Activated CD8-positive, alpha-beta T cell treated with anti-CD3 and anti-CD28 coated beads for 36 hours (primary cell): ENCODE measurements at places on chromosomes 3 and 15.
A peak's percentile ranks its signal among the peaks of the same experiment; 100 is the strongest.

DNA sequence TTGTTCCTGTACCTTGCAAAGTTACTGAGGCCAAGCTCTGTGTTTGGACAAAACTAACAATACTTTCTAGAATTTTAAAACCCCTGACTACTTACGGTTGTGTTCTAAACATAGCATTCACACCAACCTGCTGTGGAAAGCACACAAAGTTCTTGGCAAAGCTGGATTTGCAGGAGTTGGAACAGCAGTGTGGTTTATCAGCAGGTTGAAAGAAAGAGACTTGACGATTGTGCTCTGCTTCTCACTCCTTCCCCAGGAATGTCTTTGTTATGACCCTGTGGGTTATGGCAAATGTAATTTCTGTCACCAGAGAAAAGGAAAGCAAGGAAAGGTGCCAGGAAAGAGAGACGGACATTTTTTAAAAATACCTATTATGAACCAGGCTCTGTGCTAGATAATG is 165.5 kb upstream of the TGFBR2 start:
- DNase-seq: no peak
- no peaks in the 10 kb centered on the region for H3K36me3 ChIP-seq
- no peak overlapping the region for H3K27ac ChIP-seq
- peaks cover 9% of the 10 kb centered on the region for H3K4me1 ChIP-seq

- no peak for DNase-seq
- H3K4me3 ChIP-seq: no peak overlapping the region
- H3K4me1 ChIP-seq: no peaks in the 10 kb centered on the region
- H3K27ac ChIP-seq: no peak overlapping the region
- H3K36me3 ChIP-seq: peaks cover 63% of the 10 kb centered on the region
Observed at GRCh38 chr15:90982135-90982534, 12.2 kb downstream of the PRC1 start.

DNA sequence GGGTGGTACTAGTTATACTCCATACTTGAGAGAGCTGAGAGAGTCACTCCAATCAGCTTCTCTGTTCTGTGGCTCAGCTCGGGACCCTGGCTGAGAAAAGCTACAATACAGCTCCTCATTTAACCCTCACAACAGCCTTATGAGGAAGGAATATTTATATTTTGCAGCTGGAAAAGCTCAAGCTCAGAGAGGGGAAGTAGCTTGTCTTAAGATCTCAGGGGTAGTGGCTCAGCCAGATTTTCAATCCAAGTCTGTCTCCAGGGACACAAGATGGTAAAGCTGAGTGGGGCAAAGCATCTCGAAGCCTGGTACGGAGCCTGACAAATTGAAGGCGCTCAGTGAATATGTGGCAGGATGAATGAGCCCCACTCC is 14.8 kb downstream of the SCAMP2 start:
- H3K27ac ChIP-seq: peak overlapping the region; percentile 84
- H3K4me1 ChIP-seq: peaks cover 32% of the 10 kb centered on the region
- H3K36me3 ChIP-seq: peaks cover 6% of the 10 kb centered on the region
- no peak for DNase-seq
- H3K27me3 ChIP-seq: no peaks in the 10 kb centered on the region
- no peak overlapping the region for H3K4me3 ChIP-seq

DNA sequence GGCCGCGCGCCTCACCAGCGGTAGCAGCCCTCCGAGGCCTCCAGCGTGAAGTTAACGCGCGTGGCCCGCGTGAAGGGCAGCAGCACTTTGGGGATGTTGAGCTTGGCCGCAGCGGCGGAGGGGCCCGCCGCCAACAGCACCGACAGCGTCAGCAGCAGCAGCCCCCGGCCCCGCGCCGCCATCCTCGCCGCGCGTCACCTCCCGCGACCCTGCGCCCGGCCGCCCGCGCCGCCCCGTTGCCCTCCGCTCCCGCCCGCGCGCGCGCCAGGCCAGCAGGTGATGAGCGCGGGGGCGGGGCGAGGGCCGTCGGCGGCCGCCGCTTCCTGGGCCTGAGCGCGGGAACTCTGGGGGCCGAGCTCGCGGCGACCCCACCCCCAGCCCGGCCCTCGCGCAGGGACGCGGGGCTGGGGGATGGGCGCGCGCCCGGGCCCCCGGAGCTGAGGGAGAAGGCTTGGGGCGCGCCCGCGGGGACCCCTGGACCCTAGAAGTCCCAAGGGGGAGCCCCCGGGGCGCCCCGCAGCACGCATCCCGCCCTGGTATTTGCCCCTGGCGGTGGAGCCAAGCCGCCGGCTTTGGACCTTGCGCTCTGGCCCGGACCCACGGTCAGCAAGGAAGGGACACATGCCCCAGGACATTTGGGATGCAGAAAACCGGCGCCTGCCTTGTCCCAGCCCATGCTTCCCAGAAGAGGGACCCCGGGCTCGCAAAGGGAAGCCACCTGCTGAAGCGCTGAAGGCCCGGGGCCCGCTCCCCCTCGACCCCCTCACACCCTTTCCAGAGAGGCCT is at the start of gene NUP210:
TSS of gene NUP210 (minus strand) at position 278 of the 786 bp plus-strand sequence. CDS start at position 182, 96 bp downstream.
- H3K4me1 ChIP-seq: peaks cover 52% of the 10 kb centered on the region
- H3K4me3 ChIP-seq: peak within 1 kb of the TSS; percentile 90
- no peaks in the 10 kb centered on the region for H3K27me3 ChIP-seq

DNA sequence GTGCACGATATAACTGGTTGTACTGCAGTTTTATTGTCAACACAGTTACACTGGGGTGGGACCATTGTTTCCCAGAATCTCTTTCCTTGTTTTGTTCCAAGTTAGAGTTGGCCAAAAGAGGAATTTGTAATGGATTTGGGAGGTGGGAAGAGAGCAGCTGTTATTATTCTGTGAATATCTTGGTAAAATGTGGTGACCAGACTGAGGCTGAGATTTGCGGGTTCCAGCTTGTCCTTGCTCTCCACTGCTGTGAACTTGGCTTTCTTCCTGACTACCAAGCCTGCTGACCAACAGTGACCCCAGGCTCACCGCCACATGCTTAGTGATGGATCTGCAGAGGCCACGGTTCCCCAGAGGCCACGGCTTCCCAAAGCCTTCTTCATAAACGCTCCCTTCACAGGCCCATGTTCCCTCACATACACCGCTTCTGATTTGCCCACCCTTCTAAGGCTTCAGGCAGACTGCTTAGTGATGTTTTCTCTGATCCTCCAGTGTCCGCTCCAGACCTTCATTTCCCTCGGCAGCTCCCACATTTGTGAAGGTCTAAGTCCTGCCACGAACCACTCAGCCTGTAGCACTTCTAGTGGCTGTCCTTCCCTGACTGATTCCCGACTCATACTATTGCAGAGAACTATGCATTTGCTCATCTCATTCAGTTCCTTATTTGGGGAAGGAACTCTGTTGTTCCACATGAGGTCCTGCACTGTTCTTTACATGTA is 525.5 kb upstream of the RGMA start:
- H3K4me1 ChIP-seq: no peaks in the 10 kb centered on the region
- peaks cover 6% of the 10 kb centered on the region for H3K27me3 ChIP-seq
- H3K4me3 ChIP-seq: no peak overlapping the region

- H3K4me3 ChIP-seq: no peak overlapping the region
- no peak overlapping the region for H3K27ac ChIP-seq
- DNase-seq: peak; percentile 5
- no peaks in the 10 kb centered on the region for H3K4me1 ChIP-seq
- no peaks in the 10 kb centered on the region for H3K36me3 ChIP-seq
Observed at GRCh38 chr3:2303566-2303965, 204.9 kb downstream of the CNTN4 start.

GRCh38 chr15:99427668-99428361 is 138.0 kb upstream of the MEF2A start:
- H3K27ac ChIP-seq: no peak overlapping the region
- no peaks in the 10 kb centered on the region for H3K36me3 ChIP-seq
- no peaks in the 10 kb centered on the region for H3K27me3 ChIP-seq
- H3K4me1 ChIP-seq: peaks cover 49% of the 10 kb centered on the region

GRCh38 chr15:92226020-92226612 is 167.6 kb upstream of the ST8SIA2 start:
- H3K27me3 ChIP-seq: peaks cover 12% of the 10 kb centered on the region
- no peak overlapping the region for H3K4me3 ChIP-seq
- H3K27ac ChIP-seq: no peak overlapping the region
- no peaks in the 10 kb centered on the region for H3K36me3 ChIP-seq
- H3K4me1 ChIP-seq: no peaks in the 10 kb centered on the region

GRCh38 chr15:63973212-63974009 is 72.9 kb downstream of the DAPK2 start:
- no peak overlapping the region for H3K4me3 ChIP-seq
- H3K36me3 ChIP-seq: no peaks in the 10 kb centered on the region
- no peak overlapping the region for H3K27ac ChIP-seq
- DNase-seq: no peak

DNA sequence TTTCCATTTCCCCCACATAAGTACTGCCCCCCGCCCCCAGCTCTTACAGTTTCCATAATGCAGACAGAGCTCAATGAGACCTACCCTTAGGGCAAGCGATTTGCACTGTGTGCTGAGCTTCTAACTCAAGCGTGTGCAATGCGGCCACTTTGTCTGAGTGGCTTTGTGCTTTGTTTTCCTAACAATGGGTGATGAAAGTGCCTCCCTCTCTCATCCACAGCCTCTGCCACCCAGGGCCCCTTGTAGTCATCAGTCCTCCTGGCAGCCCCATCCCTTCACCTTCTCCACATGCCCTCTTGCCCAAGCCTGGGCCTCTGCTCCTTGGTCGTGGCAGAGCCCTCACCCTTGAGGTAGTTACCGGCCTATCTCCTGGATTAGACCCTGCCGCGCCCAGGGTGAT is 17.2 kb downstream of the DAPK2 start:
- H3K27me3 ChIP-seq: no peaks in the 10 kb centered on the region
- H3K36me3 ChIP-seq: no peaks in the 10 kb centered on the region
- peaks cover 29% of the 10 kb centered on the region for H3K4me1 ChIP-seq
- peak overlapping the region; percentile 21 for H3K27ac ChIP-seq
